Lower leg skin (tissue), 4 donors: ENCODE measurements at places on chromosomes 2 and 18.
A peak's percentile ranks its signal among the peaks of the same experiment; 100 is the strongest.

DNA sequence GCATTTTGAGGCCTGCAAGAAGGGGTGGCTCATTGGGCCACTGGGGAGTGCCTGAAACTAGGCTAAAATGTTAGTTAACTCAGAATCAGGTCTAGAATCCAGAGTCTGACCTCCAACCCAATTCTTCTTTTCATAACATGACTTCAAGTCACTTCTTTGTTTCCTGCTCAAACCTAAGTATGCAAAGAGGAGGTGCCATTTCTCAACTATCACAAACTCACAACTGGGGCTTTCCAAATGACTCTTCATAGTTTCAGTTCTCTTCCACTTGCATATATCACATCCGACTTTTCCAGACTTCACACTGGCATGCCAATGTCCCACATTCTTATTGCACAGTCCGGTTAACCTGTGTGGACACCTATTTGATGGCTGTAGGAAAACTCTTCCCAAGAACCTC is 211.6 kb downstream of the TCF4 start:
- no peak for DNase-seq

DNA sequence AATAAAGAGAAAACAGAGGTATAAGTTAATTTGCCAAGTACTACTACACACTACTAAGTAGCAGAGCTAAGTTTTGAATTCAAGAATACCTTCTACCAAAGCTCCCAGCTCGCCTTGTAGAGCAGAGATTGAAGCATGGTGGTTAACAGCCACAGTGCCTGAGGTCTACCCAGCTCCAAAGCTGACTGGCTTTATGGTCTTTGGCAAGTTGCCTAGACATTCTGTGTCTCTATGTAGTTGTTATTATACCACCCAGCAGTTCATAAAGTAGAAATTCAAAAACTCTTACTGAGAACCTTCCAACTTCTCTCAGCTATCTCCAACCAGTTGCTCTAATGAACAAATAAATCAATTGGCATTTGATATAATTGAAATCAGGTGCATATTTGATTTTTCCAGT is 87.8 kb downstream of the PDE11A start:
- DNase-seq: no peak

DNA sequence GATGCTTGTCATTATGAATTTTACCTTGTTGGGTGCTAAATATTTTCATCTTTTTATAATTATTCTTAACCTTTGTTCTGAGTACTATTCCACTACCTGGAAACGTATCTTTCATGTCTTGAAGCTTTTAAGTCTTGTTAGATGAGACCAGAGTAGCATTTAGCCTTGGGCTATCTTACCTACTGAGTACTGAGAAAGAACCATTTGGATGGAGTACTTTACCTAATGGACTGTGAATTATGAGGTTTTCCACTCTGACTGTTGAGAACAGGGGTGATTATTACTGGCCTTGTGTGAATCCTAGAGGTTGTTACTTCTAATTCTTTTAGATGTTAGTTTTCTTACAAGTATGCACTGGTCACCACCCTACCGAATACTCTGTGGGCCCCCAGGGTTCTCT is 63.5 kb downstream of the CCDC102B start:
- no peak for DNase-seq

- no peak for DNase-seq
Measured at GRCh38 chr18:3329471-3329870, 67.5 kb downstream of the MYL12B start.

- DNase-seq: no peak
Measured at GRCh38 chr2:19362094-19362754, 3.8 kb upstream of the OSR1 start.

DNA sequence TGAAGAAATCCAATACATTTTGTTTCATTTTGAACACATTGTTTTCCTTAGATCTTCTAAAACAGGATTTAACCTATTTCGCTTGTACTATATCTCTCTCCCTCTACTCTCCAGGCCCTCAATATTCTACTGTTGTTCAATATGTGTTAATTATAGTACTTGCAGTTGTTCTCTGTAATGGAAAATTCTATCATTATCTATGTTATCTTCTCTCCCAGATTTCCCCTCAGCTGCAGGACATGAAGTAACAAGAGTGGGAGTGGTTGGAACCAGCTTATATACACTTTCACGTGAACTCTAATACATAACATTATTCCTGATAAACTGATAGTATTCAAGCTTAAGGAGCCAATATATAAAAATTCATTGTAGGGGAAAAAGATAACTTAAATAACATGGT is 7.0 kb upstream of the STRN start:
- no peak for DNase-seq

GRCh38 chr2:53859206-53860181 is at the start of gene GPR75:
Gene GPR75 (minus strand): TSS chr2:53859967. CDS start chr2:53854756, 5,211 bp downstream.
- DNase-seq: no peak

DNA sequence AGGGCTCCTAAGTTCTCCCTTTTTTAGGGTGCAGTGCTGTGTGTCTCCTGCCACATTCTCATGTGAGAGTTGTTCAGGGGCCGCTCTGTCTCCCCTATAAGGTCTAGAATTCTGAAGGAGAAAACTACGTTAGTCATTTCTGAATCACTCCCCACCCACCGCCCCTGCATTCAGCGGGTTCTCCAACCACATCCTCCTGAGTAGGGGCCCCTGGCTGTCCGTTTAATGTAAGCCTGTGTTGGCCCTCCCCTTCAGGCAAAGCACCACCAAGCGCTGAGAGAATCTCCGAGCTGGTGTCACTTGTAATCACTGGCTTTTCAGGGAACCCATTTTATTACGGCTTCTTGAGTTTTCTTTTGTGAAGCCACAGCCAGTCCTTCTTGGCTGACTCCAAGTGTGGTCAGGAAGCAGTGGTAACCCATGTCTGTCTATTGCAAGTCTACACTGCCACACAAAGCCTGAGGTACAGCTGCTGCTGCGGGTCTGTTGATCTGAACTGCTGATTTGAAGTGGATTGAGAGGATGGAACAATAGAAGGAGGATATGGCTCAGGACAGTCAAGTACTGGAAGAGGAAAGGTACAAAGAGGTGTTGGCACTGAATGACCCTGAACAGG is 16.9 kb downstream of the LCT start:
- no peak for DNase-seq

DNA sequence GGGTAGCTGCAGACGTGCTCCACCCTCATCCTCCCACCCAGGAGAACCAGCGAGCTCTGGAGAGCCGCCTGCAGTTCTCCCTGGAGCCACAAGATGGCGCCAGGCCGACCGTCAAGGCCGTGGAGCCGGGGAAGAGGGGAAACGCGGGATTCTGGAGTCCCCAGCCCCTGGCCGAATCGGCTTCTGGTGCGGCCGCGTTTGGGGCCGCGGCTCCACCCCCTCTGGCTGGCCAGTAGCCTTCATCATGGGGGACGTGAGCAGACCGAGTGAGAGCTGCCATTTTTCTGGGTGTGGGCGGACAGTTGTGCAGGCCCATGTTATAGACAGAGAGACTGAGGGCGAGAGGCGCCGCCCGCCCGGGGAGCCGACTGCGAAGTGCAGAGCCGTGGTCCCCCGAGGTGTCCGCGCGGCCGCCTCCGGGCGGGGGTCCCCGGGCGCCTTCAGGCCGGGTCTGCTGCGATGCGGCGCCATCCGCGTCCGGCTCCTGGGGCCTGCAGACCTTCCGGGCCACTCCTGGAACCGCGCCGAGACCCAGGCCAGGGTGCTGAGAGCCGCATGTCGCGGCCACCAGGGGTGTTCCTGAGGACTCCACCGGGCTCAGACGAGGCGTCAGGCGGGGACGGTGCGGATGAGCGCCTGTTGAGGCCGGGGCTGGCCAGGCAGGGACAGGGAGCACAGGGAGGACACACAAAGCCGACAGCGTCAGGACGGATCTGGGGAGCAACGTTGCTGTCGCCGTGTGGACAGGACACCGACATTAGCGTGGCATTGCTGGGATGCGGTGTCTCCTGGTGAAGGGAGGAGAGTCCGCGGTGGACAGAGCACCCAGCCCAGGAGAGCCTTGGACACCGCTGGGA is 418.2 kb upstream of the HS6ST1 start:
- peak; percentile 96 for DNase-seq

DNA sequence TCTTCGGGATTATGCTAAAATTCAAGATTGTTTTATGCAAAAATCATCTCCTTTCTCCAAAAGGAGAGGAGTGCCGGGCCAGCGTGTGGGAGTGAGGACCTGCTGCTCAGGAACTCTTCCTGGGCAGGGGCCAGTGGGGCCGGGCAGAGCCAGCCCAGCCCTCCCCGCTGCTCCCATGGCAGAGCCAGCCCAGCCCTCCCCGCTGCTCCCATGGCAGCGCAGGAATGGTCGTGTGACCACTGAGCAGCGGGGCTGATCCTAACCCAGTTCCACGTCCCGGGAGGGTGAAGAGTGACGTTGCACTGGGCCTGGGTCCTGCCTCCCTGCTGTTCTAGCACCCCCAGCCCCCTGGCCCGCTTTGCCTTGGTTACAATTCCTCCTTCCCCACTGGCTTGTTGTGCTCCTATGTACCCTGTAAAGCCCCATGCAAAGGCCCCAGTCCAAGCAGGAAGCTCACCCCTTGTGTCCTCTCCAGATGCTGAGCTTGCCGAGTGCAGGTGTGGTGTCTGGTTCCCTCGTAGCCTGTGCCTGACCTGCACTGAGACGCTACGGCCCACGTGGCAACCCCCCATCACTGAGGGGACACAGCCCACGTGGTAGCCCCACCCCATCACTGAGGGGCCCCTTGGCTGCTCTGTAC is 11.4 kb upstream of the NEU4 start:
- peak; percentile 11 for DNase-seq

- peak; percentile 40 for DNase-seq
Measured at GRCh38 chr18:58535340-58536201, 93.3 kb downstream of the ALPK2 start.

GRCh38 chr2:95298486-95299111 is 1.5 kb downstream of the KCNIP3 start:
- DNase-seq: no peak

GRCh38 chr18:25399554-25399953 is 47.6 kb upstream of the ZNF521 start:
- DNase-seq: no peak

DNA sequence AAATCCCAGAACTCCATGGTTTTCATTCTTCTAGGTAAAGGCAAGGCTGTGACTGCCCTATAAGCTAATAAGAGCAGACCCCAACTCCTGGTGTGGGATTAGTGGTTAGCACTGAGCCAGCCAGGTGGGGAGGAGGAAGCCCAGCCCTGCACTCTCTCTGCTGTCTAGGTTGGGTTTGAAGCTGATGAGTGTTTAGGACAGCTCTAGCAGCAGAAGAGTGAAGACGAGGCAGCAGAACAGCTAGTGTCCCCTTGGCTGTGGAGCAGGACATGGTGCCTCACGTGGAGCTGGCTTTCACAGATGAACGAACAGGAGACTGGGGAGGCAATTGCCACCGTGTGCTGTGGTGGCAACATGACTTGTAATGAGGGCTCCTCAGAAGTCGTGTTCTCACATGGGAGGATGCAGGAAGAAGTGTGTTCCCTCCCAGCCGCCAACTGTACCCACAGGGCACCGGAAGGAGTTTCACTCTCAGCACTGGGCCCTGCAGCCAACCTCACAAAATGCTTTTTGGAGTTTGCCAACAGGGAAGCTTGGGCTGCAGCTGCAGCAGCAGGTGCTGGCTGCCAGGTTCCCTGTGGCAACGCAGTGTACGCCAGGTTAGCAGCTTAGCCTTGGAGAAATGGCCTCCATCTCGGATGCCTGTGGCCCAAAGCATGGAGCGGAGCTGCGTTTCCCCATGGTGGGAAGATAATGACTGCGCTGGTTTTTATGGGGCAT is 328.2 kb downstream of the SETBP1 start:
- no peak for DNase-seq

DNA sequence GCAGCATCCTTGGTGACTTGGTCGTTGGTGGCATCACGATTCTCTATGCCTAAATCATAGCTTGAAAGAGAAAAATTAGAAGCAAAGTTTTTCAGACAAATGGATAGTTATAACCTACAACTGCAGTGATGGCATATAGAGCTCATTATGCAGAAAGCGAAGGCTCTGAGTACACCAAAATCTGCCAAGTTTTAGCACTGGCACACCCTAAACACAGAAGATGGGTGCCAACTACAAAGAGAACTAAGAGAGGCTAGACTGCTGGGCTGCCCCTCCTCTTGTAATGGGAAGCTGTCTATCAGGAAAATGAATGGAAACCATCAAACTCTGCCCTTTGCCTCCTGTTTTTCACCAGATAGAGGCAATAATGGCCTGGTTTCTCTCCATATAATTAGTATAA is 6.3 kb downstream of the IDH1 start:
- no peak for DNase-seq

GRCh38 chr2:229447227-229447626 is 176.1 kb upstream of the PID1 start:
- DNase-seq: no peak

DNA sequence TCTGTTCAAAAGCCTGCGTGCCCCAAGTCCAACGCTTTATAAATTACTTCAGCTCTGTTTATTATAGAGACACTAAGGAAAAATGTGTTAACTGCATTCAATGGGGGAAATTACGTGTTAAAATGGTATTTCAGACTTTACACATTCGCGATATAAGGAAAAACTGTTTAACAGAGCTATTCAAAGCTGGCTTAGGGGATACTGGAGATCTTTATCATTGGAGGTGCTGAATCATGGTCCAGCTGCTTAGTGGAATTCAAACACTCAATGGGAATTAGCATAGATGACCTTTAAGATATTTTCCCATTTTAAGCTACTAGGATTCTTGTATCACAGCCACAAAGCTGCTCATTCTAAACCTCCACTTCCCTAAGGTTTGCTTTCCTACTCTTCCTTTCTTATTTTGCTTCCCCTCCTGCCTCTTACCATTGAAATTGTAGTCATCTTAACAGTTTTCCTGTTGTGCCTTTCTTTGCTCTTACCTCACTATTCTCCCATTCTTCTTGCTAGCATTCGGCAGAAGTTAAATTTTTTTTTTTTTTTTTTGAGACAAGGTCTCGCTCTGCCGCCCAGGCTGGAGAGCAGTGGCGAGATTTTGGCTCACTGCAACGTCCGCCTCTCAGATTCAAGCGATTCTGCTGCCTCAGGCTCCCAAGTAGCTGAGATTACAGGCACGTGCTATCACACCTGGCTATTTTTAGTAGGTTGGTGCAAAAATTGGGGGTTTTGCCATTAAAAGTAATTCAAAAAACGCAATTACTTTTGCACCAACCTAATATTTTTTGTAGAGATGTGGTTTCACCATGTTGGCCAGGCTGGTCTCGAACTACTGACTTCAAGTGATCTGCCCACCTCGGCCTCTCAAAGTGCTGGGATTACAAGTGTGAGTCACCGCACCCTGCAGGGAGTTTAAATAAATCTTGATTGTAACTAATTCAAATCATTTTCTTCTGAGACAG is 6.5 kb downstream of the SULT6B1 start:
- DNase-seq: no peak
